ENCODE measurements at places on chromosomes 13 and 19.

DNA sequence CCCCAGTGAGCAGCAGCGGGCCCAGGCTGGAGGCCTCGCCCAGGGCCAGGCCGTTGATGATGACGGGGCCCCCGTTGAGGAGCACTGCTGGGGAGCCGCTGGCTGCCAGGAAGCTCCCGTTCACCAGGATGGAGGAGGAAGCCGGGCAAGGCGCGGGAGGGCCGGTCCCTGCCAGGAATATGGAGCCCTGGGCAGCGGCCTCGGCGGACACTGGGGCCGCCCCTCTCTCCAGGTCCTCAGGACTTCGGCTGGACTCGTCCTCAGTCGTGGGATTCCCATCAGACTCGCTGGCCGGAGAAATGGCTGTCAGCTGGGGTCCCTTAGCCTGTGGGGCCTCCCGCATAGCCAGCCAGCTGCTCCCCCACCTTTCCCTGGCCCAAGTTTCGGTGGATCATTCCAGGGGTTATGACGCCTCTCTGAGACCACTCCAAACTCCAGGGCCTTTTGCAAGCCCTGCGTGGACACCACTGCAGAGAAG lies 2.1 kb downstream of the SIX5 start:
- DNase-seq: no peak

- DNase-seq: no peak
Measured at GRCh38 chr13:67792151-67792676, 562.1 kb upstream of the PCDH9 start.

GRCh38 chr13:39506559-39507390 lies 96.2 kb downstream of the LHFPL6 start:
- no peak for DNase-seq

GRCh38 chr13:105960326-105960725 lies 575.1 kb downstream of the EFNB2 start:
- no peak for DNase-seq

- DNase-seq: no peak
Measured at GRCh38 chr13:81184556-81185265, 843.8 kb upstream of the SPRY2 start.

DNA sequence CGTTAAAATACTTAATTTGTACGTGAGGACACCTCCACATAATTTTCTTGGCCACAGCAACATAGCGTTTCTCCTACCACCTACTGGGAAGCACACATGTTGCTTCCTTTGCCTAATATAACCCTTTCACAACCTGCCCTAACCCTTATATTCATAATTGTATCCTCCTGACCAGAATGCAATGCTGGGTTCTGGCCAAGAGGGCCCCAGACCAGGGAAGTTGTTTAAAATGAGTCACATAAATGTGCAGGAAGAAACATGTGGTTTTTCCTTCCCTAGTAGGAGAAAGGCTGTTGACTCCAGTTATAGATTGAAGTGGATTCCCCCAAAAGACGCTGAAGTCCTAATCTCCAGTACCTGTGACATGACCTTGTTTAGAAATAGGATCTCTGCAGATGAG lies 187.3 kb downstream of the NUFIP1 start:
- no peak for DNase-seq

All from iPS DF 6.9 (cell line).